ENCODE measurements at places on chromosomes 7 and 10.

DNA sequence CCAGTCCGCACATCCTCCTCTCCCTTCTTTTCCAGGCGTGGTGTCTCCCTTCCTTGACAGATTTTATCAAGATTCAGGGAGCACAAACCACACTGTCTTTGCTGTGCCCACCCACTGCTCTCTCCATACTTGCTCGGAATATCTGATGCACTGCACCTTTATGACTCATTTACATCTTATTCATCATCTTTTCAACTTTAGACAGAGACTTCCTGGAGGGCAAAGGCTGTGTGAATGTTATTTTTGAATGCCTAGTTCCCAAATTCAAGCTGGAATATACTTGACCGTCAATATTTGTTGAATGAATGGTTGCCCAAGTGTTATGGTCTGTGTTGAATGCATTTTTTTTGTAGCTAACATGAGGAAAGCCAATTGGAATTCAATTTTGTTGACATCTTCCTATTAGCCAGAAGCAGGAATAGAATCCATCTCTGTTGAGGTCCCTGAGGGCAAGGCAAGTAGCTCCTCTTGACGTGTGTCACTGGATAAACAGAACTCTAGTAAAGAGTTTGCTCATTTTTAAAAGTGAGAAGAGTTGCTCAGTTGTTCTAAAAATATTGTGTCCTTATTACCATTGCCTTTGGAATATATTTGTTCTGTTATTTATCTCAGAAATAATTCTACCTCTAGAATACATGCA lies 95.0 kb downstream of the KLF6 start:
- no peak for DNase-seq

- DNase-seq = no peak
Measured at GRCh38 chr10:4080225-4080805, 295.3 kb upstream of the KLF6 start.

- DNase-seq = peak; percentile 22
Measured at GRCh38 chr10:118977022-118977599, 52.4 kb upstream of the NANOS1 start.

DNA sequence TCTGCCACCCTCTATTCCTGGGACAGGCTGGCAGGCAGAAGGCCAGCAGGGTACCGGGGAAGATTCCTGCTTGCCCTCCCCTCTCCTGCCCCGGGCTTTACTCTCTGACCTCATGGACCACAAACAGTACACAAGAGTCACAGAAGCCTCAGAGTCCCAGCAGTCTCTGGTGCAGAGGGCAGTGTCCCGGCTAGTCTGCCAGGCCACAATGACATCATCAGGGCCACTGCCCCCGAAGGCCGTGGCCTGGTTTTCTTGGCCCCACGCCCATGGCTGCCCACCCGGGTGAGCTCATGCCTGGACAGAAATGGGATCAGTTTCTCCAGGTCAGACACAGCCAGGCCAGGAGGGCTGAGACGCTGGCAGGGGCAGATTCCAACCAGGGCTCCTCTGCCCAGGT lies 91.9 kb downstream of the MYL10 start:
- no peak for DNase-seq

DNA sequence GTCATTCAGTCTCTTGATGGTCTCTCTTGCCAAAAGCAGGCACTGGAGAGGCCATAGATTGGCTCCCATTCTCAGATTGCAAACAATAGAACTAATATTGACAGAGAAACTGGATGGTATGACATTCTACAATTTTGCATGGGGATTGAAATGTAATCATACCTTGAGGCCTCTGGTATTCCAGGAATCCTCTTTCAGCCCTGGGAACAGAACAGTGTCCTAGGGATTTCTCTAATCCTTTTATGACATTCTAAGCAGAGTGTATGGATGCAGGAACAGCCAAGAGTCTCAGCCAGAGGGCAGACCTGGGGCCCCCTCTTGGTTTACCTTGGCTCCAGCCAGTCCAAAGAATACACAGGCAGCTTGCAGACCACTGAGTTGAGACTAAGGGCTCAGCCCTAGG lies 206.4 kb downstream of the KCNMA1 start:
- no peak for DNase-seq

GRCh38 chr10:95600158-95600557 lies 39.0 kb upstream of the SORBS1 start:
- DNase-seq = no peak

DNA sequence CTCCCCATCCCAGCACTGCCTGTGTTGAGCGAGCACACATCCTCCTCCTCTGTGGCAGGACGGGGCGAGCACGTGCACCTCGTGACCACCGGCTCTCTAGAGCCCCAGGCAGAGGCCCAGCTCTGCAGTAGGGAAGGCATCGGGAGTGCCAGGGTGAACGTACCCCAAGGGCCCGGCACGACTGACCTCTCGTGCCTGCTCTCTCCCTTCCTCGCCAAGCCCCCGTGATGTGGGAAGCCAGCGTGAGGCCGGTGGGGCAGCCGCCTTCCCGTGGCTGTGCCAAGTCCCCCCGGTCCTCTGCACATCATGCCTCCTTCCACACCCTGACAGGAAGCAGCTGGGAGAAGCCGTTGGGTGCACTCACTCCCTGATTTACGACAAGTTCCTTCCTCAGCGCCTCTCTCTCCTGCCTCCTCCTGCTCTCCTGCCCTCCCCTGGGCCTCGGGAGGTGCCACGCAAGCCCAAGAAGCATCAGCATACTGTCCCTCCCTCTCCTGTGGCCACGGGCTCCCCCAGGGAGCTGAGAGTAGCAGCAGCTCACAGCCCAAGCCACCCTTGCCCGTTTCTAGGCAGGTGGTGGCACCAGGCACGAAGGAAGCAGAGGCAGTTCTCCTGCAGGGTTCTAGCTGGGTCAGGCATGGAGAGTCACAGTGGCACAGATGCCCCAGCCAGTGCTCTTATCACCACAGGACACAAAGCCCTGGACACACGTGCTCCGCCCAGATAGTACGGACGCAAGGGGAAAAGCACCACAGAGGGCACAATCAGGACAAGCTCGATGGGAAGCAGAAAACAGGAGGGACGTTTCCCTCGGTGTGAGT lies 47.0 kb downstream of the AMZ1 start:
- no peak for DNase-seq

GRCh38 chr7:151432658-151433521 lies 7.1 kb downstream of the CRYGN start:
- peak; percentile 52 for DNase-seq

DNA sequence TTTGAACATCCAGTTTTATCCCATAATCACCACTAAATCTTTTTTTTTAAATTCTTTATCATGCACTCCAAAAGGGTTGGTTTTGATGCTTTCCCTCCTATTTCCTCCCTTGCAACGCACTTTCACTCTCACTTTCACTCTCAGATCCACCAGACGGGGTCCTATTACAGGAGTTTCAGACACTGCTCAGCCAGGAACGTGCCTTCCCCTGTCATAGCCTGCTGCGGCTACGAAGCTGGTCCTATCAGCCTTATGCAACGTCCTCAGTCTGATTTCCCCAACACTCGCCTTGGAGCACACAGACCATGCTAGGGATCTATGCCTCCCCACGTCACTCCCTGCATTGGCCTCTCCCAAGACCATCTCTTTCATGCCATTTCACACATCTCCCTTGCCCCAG lies 23.4 kb downstream of the ZPBP start:
- peak; percentile 60 for DNase-seq

- DNase-seq = no peak
Measured at GRCh38 chr7:130942211-130942964, 208.4 kb upstream of the KLF14 start.

GRCh38 chr10:80447436-80448190 lies 6.5 kb upstream of the TSPAN14 start:
- no peak for DNase-seq

GRCh38 chr10:102211615-102212299 lies 14.3 kb upstream of the ELOVL3 start:
- DNase-seq = no peak

DNA sequence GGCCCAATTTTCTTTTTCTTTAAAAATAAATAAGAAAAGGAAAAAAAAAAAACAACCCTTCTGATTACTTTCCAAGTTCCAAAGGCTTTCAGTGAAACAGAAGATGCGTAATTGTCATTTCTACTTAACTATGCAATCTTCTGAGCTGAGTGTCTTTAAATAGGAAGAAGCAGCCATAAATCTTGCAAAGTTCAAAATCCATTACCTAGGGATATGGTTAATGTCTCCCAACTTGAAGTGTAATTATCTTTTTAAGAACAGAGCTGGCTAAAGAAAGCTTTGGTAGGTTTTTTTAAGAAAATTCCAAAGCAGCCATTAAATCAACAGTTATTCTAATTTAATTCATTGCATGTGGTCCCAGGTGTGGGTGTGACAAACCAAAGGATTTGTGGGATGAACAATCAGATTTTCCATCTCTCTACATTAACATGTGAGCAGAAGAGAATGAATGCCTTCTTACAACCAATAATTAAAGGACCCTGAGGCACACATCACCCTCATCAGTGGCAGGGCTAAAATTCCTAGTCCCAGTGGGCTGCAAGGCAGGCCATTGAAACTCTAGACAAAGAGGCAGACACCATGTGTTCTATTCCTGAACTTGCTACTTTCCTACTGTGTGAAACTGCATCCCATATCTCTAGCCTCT lies 419.2 kb downstream of the REEP3 start:
- DNase-seq = no peak

DNA sequence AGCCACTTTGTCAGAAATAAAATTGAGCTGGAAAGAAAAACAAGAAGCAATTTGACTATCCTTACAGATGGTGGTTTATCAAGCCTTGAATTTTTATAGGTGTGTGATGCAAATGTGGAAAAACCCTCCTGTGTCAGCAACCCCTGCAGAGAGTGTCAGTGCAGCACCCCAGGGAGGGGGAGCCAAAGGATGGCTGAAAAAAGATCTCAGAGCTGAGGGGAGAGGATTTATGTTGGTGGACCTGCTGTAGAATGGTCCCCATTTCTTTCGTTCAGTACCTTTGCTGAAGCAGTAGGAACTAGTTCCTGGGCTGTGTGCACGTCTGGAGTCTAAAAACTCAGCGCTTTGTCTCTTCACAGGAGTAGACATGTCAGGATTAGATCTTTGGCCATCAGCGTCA lies 239.0 kb downstream of the PHTF2 start:
- DNase-seq = no peak

DNA sequence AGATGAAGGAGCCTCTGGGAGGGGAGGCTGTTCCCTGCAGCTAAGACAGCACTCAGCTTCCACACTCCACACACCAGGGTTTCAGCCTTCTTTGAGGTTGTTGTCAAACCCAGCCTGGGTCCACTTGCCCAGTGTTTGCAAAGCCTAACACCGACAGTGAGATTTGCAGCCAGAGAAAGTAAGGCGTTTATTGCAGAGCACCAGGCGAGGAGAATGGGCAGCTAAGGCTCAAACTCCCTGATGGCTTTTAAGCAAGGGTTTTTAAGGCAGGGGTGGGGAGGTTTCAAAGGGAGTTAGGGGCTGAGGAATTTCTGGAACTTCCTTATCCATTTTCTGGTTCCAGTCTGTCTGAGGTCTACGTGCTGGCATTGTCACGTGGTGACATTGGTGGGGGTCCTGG lies 4.7 kb upstream of the ZNF775 start:
- no peak for DNase-seq

DNA sequence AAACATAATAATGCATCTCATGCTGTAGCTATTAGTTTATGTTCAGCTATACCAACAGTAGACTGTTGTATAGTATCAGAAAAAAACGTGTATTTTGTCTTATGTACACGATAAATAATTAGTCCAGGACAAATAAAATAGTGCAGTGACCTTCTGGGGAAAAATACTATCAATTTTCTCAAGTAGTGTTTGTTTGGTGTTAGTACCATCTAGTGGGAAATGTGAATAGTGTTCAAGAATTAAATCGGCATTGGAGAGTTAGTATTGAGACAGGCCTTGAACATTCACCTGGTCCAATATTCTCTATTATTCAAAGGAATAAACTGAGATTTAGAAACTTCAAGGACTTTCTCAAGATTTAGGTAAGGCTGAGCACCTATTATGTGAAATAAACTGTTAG lies 21.7 kb upstream of the OR2A5 start:
- no peak for DNase-seq

GRCh38 chr10:116721547-116722392 lies 20.6 kb downstream of the HSPA12A start:
- no peak for DNase-seq

- no peak for DNase-seq
Measured at GRCh38 chr7:76048668-76048988, 722 bp downstream of the MDH2 start.

GRCh38 chr7:39888171-39888853 lies 61.7 kb upstream of the CDK13 start:
- no peak for DNase-seq

- DNase-seq = no peak
Measured at GRCh38 chr10:10460451-10460850, 557.2 kb upstream of the CELF2 start.

DNA sequence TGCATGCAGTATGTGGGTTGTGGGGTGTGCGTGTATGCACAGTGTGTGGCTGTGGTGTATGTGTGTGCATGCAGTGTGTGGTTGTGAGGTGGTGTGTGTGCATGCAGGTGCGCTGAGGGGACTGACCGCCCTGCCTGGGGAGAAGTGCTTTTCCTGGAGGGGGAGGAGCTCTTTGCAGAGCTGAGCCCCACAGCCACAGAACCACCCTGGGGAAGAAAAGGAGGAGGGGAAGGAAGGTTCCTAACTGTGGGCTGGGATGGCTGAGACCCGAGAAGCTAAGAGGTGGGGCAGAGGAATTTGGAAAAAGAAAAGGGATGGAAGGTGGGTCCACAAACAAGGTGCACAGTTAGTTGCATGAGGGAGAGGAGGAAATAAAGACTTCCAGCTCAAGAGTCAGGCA lies at the start of gene TRPV5:
Gene TRPV5 (minus strand): TSS at position 123 of the 400 bp plus-strand sequence. CDS start 287 bp downstream, outside the sequence.
- no peak for DNase-seq

GRCh38 chr10:6023661-6024333 lies 38.4 kb downstream of the IL2RA start:
- no peak for DNase-seq

- no peak for DNase-seq
Measured at GRCh38 chr10:51269821-51270220, 195.5 kb downstream of the PRKG1 start.

GRCh38 chr7:43753843-43754242 lies 4.6 kb upstream of the BLVRA start:
- DNase-seq = no peak

DNA sequence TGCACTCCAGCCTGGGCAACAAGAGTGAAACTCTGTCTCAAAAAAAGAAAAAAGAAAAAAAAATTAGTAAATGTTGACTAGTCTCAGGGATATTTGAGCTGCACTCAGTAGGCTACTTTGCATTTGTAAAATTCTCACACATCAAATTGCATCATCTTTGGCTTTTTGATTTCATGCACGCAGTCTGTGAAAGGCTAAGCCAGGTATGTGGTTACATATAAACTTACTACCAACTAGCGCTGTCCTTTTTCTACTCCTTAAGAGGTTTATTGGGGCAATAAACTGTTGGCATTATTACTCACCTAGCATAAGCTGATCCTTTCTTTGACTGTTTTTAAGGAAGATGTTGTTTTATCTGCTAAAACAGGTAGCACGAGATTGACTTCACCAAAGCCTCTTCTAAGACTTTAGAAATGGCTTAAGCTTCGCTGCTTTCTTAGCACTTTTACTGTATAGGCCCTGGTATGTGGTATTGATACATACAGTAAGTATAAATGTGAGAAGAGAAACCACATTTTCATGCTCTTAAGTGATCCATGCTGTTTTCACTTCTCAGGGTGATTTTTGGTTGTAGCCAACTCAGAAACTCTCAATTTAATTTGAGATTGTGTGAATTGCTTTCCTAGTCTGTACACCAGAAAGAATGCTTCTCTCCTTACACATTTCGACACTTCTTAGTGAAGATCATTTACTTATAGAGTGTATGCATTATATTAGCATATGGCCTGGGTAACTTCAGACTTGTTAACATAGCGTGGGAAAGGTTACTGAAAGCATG lies 323.9 kb downstream of the AUTS2 start:
- no peak for DNase-seq

- no peak for DNase-seq
Measured at GRCh38 chr10:125699562-125700143, 16.7 kb upstream of the TEX36 start.
